ENCODE measurements at places on chromosomes 4 and X.

DNA sequence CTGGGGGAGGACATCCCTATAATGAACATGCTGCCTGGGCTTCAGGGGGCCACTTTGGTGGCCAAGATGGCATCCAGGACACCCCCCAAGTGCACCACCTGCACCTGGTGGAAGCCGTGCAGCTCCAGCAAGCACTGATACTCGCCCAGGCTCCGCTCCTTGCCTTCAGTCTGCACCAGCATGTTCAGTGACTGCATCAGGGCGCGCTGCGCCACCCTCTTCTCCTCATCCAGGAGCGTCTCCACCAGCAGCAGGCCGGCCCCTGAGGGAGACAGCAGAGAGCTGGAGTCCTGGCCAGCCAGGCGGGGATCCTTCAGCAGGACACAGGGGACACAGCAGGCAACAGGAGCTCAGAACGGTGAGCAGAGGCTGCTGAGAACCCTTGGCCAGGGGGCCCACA lies 11.3 kb upstream of the SLC25A6 start:
- DNase-seq, result no peak

DNA sequence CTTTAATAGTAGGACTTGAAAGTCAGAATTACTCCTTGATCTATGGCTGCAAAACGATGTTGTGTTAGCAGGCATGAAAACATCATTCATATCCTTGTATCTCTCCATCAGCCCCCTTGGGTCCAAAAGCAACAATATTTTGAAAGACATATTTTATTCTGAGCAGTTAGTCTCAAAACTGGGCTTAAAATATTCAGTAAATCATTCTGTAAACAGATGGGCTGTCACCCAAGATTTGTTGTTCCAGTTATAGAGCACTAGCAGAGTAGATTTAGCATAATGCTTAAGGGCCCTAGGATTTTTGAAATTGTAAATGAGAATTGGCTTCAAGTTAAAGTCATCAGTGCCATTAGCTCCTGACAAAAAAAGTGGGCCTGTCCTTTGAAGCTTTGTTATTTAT lies 1565.6 kb downstream of the STIM2 start:
- DNase-seq, result no peak

- no peak for DNase-seq
Observed at GRCh38 chr4:143085659-143086058, 99.1 kb upstream of the USP38 start.

GRCh38 chr4:138241281-138242075 lies 671 bp downstream of the SLC7A11 start:
- no peak for DNase-seq

- no peak for DNase-seq
Observed at GRCh38 chr4:183180096-183180495, 81.0 kb downstream of the WWC2 start.

GRCh38 chr4:105092356-105092755 lies 54.3 kb upstream of the TET2 start:
- no peak for DNase-seq

GRCh38 chr4:181982437-181982836 lies 260.8 kb upstream of the TENM3 start:
- DNase-seq, result no peak
